ENCODE measurements at places on chromosomes 3 and 15. TPM values are rescaled to one million over a fixed set of nuclear protein-coding genes. Genes with fewer than 3 reads are reported as not detected.

DNA sequence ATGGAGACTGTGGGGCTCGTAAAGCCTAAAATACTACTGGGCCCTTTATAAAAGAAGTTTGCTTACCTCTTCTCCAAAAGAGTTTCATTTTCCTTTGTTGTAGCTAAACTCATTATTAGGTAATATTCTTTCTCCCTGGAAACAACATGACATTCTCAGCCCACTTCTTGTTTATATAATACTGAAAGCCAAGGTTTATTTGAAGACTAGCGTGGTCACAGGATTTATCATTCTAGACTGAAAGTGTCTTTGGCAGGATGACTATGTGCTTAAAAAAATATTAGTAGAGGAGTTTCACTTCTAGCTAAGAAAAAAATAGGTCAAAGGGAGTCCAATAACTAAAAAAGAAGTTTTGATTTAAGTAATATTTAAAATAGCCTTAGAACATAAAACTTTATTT is 1085.2 kb upstream of the CADM2 start:
- no peak overlapping the region for H3K27ac ChIP-seq
- H3K4me1 ChIP-seq = no peaks in the 10 kb centered on the region
- H3K27me3 ChIP-seq = no peaks in the 10 kb centered on the region
- H3K4me3 ChIP-seq = no peak overlapping the region

GRCh38 chr3:77919244-77919643 is 879.3 kb downstream of the ROBO2 start:
- no peaks in the 10 kb centered on the region for H3K36me3 ChIP-seq
- H3K27me3 ChIP-seq = no peaks in the 10 kb centered on the region
- no peaks in the 10 kb centered on the region for H3K4me1 ChIP-seq
- no peak for DNase-seq

Gene FBXO22
- 18.3 TPM for total RNA-seq

- no peak overlapping the region for H3K27ac ChIP-seq
- H3K27me3 ChIP-seq = no peaks in the 10 kb centered on the region
- no peaks in the 10 kb centered on the region for H3K36me3 ChIP-seq
- H3K4me3 ChIP-seq = no peak overlapping the region
Observed at GRCh38 chr3:180961087-180961486, 28.4 kb downstream of the DNAJC19 start.

Gene NUDT16
- 23.1 TPM for total RNA-seq

- peaks cover 1% of the 10 kb centered on the region for H3K36me3 ChIP-seq
- H3K4me1 ChIP-seq = no peaks in the 10 kb centered on the region
- DNase-seq = peak; percentile 64
- no peaks in the 10 kb centered on the region for H3K27me3 ChIP-seq
- no peak overlapping the region for H3K27ac ChIP-seq
- H3K4me3 ChIP-seq = no peak overlapping the region
Observed at GRCh38 chr3:49671291-49672288, 2.6 kb upstream of the APEH start.

- no peak overlapping the region for H3K4me3 ChIP-seq
- H3K4me1 ChIP-seq = no peaks in the 10 kb centered on the region
- peaks cover 2% of the 10 kb centered on the region for H3K36me3 ChIP-seq
- no peaks in the 10 kb centered on the region for H3K27me3 ChIP-seq
- H3K27ac ChIP-seq = no peak overlapping the region
Observed at GRCh38 chr15:66864871-66865281, 162.8 kb downstream of the SMAD6 start.

Gene TTLL13
- total RNA-seq = not detected

DNA sequence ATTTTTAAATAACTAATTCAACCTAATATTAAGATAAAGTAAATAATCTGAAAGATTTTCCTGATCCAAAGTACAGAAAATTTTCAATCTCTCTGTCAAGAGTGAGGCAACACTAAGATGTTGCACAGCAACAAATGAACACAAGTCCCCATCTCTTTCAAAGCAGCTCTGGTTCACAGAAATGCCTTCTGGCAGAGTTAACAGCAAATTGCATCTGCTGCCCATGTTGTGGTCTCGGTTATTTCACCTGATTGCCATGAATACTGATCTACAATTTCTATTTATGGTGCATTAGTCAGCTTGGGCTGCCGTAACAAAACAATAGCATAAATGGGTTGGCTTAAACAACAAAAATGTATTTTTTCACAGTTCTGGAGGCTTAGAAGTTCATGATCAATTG is 167.3 kb downstream of the BCHE start:
- no peak for DNase-seq
- H3K36me3 ChIP-seq = no peaks in the 10 kb centered on the region
- H3K27ac ChIP-seq = no peak overlapping the region
- no peak overlapping the region for H3K4me3 ChIP-seq
- H3K4me1 ChIP-seq = no peaks in the 10 kb centered on the region

DNA sequence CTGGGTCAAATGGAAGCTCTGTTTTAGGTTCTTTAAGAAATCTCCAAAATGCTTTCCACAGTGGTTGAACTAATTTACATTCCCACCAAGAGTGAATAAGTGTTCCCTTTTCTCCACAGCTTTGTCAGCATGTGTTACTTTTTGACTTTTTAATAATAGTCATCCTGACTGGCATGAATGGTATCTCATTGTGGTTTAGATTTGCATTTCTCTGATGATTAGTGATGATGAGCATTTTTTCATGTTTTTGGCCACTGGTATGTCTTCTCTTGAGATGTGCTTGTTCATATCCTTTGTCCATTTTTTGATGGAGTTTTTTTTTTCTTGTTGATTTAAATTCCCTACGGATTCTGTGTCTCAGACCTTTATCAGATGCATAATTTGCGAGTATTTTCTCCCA is 745.0 kb upstream of the BCHE start:
- no peak overlapping the region for H3K4me3 ChIP-seq
- DNase-seq = no peak
- no peaks in the 10 kb centered on the region for H3K36me3 ChIP-seq
- H3K27ac ChIP-seq = no peak overlapping the region
- no peaks in the 10 kb centered on the region for H3K4me1 ChIP-seq

Gene SLC25A36
- 68.7 TPM for total RNA-seq

Gene RPL35A
- total RNA-seq = 637 TPM

- peaks cover 4% of the 10 kb centered on the region for H3K4me1 ChIP-seq
- DNase-seq = no peak
- no peak overlapping the region for H3K4me3 ChIP-seq
- H3K27ac ChIP-seq = no peak overlapping the region
Observed at GRCh38 chr3:165192610-165193192, 3.5 kb downstream of the SLITRK3 start.

Gene SERPINI2
- 0.51 TPM for total RNA-seq

DNA sequence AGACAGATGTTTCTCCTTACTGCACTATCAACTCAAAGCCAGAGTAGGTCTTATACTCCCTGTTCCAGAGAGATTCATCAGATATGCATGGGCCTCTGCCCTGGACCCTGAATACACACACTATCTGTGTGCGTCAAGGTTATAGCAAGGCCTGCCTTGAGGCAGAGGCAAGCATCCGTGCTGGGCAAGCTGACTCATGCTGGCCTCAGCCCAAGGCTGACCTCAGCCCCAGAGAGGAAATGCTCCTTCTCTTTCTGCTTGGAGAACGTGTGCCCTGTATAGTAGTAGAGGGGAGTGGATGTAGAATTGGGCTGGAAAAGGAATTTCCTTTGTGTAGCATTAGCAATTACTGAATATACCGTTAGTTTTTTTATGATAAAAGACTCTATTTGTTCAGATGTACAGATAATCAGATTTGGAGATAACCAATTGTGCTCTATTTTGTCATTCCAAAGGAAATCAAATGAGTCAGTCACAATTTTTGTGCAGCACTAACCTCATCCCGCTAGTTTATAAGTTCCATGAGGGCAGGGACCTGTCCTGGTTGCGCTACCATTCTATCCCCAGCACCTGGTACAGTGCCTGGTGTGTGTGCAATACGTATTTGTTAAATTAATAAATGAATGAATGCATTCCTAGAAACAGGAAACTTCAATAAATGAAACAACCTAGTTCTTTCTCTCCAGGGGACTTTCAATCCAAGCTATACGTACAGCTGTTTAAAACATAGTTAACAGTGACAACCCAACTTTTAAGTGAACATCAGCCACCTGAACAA is 13.3 kb upstream of the PAQR9 start:
- H3K36me3 ChIP-seq = no peaks in the 10 kb centered on the region
- no peaks in the 10 kb centered on the region for H3K4me1 ChIP-seq
- H3K4me3 ChIP-seq = no peak overlapping the region
- no peaks in the 10 kb centered on the region for H3K27me3 ChIP-seq

- H3K27ac ChIP-seq = no peak overlapping the region
- no peaks in the 10 kb centered on the region for H3K27me3 ChIP-seq
- no peak overlapping the region for H3K4me3 ChIP-seq
- no peak for DNase-seq
- H3K36me3 ChIP-seq = no peaks in the 10 kb centered on the region
Observed at GRCh38 chr15:49901321-49901720, 217.7 kb downstream of the ATP8B4 start.

DNA sequence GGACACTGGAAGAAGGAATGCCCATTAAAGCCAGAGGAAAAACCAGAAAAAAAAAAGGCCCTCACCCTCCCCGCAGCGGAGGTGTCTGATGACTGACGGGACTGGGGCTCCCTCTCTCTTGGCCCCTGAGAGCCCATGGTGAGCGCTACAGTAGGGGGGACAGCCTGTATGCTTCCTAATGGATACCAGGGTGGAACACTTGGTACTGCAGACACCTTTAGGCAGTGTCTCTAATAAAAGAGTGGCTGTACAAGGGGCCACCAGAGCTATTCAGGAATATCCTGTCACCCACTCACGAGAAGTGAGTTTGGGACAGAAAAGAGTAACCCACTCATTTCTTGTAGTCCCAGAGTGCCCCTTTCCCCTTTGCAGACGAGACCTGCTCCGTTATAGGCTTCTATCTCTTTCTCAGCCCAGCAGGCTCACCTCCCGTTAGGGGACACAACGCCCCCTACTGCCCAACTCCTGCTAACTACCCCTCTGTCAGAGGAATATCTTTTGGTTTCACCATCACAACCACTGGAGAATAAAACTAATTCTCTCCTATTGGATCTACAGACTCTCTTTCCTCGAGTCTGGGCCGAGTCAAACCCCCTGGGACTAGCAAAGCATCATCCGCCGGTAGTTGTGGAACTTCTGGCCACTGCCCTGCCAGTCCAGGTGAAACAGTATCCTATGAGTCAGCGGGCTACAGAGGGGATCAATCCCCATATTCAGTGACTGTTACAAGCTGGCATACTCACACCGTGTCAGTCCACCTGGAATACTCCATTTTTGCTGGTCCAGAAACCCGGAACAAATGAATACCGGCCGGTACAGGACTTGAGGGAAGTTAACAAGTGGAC is 40.8 kb downstream of the ZBTB11 start:
- no peaks in the 10 kb centered on the region for H3K36me3 ChIP-seq
- DNase-seq = peak; percentile 64
- H3K4me1 ChIP-seq = no peaks in the 10 kb centered on the region
- no peak overlapping the region for H3K4me3 ChIP-seq

Gene SKOR1
- 1.3 TPM for total RNA-seq

DNA sequence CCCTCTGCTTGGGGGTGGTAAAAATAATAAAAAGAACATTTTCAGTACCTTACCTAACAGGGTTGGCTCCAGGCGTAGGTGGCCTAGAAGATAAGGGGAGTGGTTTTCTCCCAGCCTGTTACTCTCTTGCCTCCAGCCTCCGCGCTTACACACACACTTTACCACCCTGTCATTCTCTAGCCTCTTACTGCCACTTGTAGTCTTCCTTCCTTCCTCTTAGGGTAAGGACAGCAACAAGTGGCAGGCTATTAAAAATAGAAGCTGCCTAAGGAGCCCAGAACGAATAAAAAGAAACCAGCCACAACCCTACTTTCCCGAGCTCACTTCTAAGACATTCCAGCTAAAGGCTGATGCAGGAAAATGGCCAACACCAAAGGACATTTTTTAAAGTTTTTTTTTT is 9.6 kb upstream of the LIPH start:
- no peaks in the 10 kb centered on the region for H3K4me1 ChIP-seq
- no peaks in the 10 kb centered on the region for H3K27me3 ChIP-seq
- H3K36me3 ChIP-seq = no peaks in the 10 kb centered on the region
- H3K27ac ChIP-seq = no peak overlapping the region

GRCh38 chr3:42923606-42924005 is 17.7 kb downstream of the ZNF662 start:
- no peak overlapping the region for H3K4me3 ChIP-seq
- no peaks in the 10 kb centered on the region for H3K36me3 ChIP-seq
- no peak for DNase-seq
- no peak overlapping the region for H3K27ac ChIP-seq
- no peaks in the 10 kb centered on the region for H3K27me3 ChIP-seq
- H3K4me1 ChIP-seq = no peaks in the 10 kb centered on the region

GRCh38 chr3:69560116-69560515 is 174.2 kb upstream of the FRMD4B start:
- H3K4me3 ChIP-seq = no peak overlapping the region
- H3K4me1 ChIP-seq = no peaks in the 10 kb centered on the region
- H3K36me3 ChIP-seq = no peaks in the 10 kb centered on the region
- no peaks in the 10 kb centered on the region for H3K27me3 ChIP-seq
- H3K27ac ChIP-seq = no peak overlapping the region
